ENCODE measurements at places on chromosomes 5 and 9.

DNA sequence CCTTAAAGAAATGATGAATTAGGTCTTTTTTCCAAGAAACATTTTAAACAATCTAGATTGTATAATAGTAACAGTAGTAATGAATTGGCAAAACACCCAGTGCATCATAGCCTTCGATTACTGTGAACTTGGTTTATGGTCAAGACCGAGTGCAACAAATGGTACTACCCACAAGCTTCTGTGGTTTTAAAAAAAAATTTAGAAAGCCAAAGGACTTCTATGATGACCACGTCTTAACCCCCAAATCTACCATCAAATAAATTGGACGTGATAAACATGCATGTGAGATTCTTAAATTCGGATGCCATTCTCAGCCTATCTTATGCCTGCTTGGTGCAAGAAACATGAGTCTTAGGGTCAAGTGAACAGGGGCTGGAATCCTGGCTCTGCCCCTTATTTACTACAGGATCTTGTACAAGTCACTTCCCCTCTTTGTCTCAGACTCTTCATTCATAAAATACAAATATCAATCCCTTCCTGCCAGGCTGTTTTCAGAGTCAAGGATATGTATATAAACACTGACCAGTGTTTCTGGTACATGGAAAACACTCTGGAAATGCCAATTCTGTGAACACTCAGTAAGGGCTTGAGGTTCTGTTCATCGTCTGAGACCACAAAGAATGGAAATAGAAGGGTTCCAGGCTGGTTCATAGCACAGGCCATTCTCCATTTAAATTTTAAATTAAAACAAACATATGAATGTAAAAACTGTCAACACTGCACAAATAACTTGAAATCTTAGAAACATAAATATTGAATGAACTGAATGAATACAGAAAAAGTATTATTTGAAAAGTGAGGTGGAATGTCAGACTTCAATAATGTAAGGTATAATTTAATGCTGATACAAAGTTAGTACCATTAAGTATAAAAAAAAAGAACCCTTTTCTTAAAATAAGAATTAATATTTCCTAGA is 107.8 kb downstream of the NR6A1 start:
- DNase-seq, result no peak

DNA sequence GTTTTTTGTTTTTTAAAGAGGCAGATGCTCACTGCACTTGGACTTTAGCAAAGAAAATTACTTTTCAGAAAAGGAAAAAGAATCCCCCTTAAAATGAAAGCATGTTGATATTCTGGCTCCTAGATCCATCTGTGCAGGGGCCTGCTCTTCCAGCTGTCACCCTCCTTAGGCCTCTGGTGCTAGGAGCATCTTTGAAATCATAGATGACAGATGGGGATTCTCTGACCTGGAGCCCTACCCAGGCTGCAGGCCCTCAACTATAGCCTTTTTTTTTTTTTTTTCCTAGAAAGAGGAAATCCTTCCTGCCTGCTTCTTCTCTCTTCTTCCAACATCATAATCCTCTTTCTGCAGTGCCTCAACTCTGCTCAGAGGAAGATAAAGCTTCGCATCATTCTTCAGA is 16.3 kb upstream of the DCP2 start:
- DNase-seq, result no peak

DNA sequence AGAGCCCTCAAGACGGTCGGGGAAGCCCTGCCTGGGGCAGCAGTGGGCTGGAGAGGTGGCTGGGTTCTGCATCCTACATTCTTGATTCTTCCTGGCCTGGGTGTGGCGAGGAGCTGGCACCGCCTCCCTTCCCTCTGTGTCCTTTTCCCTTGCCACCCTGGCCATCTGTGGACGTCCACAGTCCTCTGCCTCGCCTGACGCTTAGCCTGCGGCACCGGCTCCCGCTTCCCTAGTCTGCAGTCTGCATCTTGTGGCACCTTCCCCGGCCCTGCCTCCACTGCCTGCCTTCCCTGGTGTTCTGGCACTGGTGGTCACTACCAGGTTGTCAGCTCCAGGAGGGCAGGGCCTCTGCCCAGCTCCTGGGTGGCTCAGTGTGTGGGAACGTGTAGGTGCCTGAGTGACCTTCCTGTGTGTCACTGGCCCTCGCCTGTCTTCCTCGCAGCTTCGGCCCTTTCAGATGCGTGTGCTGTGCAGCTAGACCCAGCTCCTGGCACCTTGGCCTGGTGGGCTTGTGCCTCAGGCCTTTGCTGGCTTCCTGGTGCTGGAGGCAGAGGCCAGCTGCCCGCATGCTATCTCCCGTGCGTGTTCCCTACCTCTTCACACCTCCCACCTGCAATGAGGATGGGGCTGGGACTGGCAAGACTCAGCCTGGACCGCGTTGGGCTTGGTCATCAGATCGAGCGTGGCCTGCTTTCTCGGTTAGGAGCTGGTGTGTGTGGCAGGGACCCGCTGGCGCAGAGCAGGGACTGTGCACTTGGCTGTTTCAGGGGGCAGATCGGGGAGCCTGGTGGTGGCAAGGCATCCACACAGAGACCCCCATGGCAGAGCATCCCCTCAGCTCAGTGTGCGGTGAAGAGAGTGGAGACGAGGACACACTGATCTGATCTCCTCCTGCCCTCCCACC is 20.9 kb downstream of the TRAF2 start:
- DNase-seq, result no peak

DNA sequence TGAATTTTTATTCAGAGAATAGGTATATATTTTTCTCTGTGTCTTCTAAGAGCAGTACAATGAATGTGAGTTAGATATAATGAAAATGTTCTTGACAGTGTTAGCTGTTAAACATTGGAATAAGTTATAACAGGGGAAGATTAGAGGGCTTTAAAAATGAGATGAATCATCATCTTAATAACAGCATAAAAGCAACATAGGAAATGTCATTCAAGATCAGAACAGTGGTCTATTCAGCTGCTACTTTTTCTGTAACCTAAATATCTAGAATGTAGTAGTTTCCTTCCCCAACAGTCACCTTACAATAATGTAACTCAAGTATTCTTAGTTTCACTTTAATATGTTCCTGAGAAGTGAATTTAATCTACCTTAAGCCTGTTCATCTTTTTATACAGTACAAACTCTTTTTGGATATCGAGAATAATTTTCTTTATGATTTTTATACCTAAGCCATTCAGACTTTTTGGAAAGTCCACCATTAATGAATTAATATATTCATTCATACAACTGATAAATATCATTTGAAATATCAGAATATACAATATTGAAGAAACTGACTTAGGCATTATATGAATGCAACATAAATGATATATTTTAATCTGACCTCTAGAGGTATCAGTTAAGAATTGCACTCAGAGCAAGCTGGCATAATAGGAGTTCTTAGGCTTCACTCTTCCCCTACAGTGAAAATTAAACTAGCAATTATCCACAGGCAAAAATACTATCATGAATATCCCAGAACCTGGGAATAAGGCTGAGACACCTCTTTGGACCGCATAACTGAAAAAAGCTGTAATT is 66.1 kb upstream of the EDIL3 start:
- DNase-seq, result peak; percentile 50

- no peak for DNase-seq
Observed at GRCh38 chr9:136304456-136304855, 562 bp upstream of the CCDC187 start.

- DNase-seq, result peak; percentile 63
Observed at GRCh38 chr5:37792975-37793631, 46.7 kb downstream of the GDNF start.

GRCh38 chr9:107334103-107334776 is 51.2 kb downstream of the RAD23B start:
- DNase-seq, result no peak

- no peak for DNase-seq
Observed at GRCh38 chr5:74540622-74541021, 99.9 kb downstream of the ENC1 start.

GRCh38 chr5:55633574-55634208 is 78.4 kb downstream of the SLC38A9 start:
- DNase-seq, result peak; percentile 18

- peak; percentile 73 for DNase-seq
Observed at GRCh38 chr5:158609333-158610050, 490.2 kb downstream of the EBF1 start.

DNA sequence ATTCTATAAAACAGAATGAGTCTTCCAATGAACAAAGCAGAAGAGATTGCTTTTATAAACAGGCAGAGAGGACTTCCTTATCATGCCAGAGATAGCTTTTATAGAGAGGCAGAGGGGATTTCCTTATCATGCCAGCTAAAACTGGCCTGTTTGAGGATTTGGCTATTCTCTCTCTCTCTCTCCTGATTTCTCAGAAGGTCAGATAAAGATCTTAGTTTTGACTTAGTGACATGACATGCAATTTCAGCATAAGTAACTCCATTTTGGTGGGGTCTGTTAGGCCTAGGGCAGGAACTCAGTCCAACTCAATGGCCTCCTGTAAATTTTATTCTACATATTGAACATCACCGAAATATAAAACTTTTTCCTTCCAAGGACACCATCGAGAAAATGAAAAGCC is 31.5 kb upstream of the DENND4C start:
- no peak for DNase-seq

- no peak for DNase-seq
Observed at GRCh38 chr5:88954511-88954910, 71.5 kb upstream of the MEF2C start.

DNA sequence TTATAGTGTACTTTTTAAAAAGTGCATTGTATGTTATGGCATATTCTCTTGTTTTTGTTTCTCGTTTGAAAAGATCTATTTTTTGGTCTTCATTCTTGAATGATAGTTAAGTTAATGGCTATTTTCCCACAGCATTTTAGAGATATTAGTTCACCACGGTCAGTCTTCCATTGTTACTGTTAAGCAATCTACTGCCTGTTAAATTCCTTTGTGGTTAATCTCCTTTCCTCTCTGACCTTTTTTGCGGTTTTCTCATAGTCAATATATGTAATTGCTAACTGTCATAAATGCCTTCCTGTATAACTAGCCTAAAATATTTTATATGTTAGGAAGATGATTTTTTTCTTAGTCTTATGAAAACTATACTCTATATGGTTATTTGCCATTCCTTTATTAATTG is 250.8 kb upstream of the FBXL7 start:
- DNase-seq, result peak; percentile 60

DNA sequence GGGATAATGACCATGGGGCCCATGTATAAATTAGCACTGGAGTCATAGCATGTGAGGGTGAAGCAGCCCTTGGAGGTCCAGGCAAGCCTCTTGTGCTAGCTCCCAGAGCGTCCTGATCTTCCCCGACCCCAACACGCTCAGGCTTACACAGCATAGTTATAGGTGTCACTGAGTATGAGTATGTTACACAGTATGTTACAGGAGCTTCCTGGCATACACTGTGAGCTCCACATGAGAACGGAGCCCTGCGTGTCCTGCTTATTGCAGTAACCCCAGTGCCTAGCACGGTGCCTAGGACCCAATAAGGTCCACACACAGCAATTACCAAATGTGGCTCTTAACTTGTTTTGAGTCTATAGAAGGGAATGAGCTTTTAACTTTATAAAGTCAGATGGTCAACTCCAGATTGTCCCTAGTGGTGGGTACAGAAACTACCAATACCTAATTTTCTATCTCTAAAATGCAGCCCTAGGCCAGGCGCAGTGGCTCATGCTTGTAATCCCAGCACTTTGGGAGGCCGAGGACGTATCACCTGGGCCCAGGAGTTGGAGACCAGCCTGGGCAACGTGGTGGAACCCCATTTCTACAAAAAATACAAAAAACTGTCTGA is 64.1 kb downstream of the PLAC8L1 start:
- DNase-seq, result peak; percentile 29

GRCh38 chr9:120627073-120627472 is 47.1 kb upstream of the CDK5RAP2 start:
- no peak for DNase-seq

DNA sequence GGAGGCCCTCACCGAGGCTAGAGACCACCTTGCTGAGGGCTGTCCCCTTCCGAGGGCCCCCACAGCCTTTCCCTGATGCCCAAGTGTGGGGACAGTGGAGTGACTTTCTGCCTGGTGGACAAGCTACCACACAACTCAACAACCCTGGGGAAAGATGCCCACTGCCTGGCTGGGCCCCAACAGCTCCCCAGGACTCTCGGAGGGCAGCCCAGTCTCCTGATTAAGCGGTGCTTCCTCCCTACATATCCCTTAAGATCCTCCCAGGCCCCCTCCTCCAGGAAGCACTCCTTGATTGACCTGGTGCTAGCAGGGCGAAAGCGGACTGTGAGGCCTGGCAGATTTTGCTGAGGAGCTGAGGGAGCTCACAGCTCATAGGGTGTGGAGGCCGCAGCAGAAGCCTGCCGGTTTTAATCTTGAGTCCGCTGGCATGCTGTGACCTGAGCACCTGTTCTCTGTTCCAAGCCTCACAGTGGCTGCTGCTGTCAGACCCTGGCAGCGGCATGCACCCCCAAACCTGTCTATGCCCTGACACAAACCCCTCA is 2.2 kb downstream of the NSMF start:
- DNase-seq, result no peak

GRCh38 chr9:101677861-101678260 is 60.6 kb downstream of the GRIN3A start:
- DNase-seq, result no peak

GRCh38 chr9:5931657-5932056 is 41.0 kb downstream of the MLANA start:
- DNase-seq, result no peak

DNA sequence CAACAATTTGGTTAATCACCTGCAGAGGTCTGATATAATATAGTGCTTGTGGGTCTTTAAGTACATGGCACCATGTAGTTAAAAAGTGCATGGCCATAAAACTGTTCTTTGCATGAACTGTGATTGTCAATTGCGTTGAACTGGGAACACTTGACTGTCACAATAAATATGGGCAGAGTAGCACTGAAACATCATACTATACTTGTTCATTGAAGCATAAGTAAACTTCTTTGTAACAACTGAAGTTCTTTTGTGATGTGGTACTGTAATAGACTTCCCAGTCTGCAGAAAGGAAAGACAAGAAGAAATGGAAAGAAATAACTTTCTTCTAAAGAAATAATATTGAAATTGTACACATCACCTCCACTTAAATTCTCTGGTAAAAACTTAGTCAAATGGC is 9.8 kb upstream of the NTRK2 start:
- no peak for DNase-seq

DNA sequence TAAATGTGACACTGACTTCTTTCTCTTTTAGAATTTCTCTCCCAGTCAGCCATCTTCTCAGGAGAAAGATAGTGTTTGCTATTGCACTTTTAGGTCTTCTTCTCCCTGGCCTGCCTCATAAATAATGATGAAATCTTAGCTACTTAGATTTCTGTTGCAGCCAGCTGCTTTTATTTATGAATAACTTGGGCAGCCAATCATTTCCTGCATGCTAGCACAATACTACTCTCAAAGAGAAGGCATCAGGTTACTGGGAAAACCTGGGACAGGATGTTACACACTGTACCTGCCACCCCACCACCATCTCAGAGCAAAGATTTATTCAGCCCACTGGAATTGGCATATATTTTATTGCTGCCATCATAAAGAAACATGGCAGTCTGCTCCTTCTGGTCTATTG is 266.6 kb downstream of the PRELID2 start:
- DNase-seq, result peak; percentile 20

DNA sequence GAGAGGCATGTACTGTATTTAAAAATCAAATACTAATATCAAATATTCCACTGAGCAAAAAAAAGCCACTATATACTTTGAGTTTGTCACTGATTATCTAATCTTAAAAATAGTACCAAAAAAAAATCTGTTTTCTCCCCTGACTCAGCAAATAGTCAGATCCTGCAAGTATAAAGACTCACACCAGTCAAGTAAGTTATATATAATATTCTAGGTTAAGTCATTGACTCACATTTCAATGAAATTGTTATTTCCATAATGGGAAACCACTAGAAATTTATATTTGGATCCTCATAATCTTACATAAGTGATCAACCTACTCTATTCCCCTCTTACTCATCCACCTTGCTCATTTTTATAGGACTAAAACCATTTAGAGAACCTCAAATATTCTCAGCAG is 447.2 kb upstream of the MEF2C start:
- DNase-seq, result no peak

Measured in GM03348 (cell line).